Stimulated activated CD8-positive, alpha-beta memory T cell treated with anti-CD3 and anti-CD28 coated beads, Interleukin-7, amount 100 ng/mL, for 4 hours (primary cell): ENCODE measurements at places on chromosomes 2 and 18.

GRCh38 chr2:210577263-210578071 is 21.1 kb downstream of the CPS1 start:
- no peak for DNase-seq

DNA sequence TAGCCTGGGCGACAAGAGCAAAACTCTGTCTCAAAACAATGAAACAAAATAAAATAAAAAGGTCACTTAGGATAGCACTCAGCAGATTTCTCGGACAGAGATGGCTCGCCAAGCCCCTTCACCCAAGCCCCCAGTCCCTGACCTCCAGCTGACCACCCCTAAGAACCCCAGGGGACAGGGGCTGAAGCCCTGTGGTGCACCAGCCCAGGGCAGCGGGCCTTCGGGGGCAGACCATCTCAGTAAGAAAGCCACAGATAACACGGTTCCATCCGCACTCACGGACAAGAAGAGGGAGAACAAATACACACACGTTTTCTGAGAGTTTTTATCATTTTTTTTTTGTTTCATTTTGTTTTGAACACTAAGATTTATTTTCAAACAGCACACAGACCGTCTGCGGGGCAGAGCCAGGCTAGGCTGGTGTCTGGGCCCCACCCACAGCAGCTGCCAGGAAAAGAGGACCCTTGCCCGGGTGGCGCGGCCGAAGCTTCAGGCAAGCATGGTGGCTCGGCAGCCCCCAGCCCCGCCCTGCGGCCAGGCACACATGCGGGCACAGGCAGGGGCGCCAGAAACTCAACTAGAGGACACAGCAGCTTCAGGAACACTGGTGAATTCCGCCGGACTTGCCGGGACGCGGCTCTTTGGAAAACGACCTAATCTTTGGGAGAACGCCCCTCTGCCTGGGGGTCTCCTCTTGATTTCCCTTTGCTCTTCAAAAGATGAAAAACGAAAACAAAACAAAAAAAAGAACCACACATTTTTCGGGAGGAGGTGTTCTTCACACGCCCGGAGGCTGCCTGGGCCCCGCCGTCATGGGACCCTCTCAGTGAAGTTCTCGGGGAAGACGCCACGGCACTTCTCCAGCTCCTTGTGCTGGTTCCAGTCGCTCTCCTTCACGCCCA is 59.0 kb downstream of the BIN1 start:
- no peak for DNase-seq

DNA sequence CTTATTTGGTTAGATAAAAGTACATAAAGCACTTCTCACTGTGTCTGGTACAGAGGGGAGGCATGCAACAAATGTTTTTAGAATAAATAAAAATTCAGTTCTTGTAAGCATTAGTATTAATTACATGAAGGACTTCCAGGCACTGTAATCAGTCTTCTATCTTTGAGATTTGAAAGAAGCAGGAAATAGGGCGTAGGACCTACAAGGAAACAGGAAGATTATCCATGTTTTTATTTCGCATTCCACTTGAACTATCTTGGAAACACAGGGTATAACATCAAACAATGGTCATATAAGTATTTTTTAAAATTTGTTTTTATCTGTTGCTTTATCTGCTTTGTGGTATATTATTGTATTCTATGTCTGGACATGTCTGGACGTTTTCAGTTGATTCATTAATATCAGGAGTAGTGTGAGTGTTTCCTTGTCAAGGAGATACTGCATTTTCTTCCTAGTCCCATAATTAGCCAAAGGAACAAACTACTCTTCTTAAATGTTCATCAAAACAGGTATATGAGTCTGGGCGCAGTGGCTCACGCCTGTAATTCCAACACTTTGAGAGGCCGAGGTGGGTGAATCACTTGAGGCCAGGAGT is 32.5 kb downstream of the BMPR2 start:
- DNase-seq = no peak

GRCh38 chr2:160613466-160614153 is 120.0 kb upstream of the RBMS1 start:
- no peak for DNase-seq

GRCh38 chr2:121086450-121086849 is 198.6 kb downstream of the TFCP2L1 start:
- no peak for DNase-seq

DNA sequence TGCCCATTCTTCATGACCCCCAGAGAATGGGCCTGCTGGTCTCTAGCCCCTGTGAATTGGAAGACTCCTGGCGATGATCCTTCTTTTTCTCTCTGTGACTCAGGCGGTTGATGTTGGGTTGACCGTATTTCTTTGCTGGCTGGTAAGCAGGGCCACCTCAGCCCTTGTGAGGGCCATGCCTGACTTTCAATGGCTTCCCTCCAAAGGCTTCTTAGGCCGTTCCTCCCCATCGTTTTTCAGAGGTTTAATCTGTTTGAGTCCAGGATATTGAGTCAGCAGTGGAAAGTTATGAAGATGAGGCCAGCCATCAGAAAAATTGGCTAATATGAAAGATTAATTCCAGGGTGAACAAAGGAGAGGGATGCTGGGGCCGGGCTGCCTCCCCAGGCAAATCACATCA is 13.6 kb downstream of the HPCAL1 start:
- no peak for DNase-seq

GRCh38 chr2:237557633-237558015 is 8.8 kb upstream of the PRLH start:
- DNase-seq = no peak

DNA sequence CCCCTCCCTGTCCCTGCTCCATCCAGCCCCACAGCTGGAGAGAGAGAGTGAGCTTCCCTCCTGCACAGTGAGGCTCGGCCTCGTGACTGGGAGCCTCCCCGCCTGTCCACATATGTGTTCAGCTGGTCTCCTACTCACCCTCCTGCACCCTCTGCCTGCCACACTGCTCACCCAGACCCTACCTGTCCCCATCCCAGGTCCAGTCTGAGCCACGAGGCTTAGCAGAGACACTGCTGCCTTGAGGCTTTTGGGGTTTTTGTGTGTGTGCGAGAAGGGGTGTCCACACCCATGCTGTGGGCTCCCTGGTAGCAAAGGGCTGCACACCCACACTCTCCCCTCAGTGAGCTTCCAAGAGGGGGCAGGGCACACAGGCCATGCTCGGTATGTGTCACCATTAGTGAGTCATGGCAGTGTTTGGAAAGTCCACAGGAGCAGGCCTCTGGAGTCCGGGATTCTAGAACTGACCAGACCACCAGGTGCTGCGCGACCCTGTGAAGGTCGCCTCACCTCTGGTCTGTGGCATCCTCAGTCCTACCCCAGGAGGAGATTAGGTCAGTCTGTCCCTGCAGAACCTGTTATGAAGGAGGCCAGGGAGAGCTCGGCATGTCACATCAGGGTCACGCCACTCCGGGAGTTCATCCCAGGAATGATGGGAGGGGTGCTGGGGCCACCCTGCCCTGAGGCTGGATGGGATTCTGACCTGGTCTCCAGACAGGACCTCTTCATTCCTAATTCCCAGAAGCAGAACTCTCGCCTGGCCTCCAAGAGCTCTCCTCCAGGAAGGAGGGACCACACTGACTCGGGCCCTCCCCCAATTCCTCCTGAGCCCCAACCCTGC is 39.9 kb upstream of the SMAD7 start:
- DNase-seq = no peak

GRCh38 chr2:232476045-232476444 is 11.6 kb downstream of the ECEL1 start:
- no peak for DNase-seq

- no peak for DNase-seq
These were observed 396.7 kb upstream of the RGPD4 start for GRCh38 chr2:107430006-107430405.

GRCh38 chr2:239359196-239359912 is 41.5 kb downstream of the HDAC4 start:
- DNase-seq = no peak

DNA sequence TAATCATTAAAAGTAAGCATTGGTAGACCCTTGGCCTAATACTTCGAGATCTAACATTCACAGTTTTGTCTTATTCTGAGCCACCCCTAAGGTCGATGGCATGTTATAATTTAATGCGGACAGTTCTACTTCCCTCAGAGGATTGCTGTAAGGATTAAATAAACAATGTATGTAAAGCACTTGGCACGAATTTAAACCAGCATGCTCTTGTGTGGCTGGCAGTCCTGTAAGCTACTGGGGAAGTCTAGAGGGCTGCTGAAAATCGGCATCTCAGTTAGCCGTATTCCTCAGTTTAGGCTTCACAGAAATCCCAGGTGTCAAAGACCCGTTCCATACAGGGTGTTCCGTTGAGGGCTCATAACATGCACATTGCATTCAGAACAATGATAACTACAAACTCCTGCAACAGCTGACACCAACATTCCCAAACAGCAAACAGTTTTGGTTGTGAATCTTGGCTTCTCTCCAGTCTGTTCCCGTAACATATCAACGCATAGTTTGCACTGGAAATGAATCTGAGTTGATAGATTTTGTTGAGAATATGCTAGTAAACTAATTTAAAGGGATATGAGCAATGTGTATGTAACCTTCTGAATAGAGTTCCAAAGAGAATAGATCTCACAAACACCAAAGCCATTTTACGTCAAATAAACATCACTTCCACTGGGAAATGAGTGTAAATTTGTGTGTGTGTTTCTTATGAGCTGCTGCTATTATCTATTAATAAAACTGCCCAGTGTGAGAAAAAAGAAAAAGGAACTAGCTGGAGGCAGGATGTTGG is 52.2 kb upstream of the ACKR3 start:
- DNase-seq = no peak

DNA sequence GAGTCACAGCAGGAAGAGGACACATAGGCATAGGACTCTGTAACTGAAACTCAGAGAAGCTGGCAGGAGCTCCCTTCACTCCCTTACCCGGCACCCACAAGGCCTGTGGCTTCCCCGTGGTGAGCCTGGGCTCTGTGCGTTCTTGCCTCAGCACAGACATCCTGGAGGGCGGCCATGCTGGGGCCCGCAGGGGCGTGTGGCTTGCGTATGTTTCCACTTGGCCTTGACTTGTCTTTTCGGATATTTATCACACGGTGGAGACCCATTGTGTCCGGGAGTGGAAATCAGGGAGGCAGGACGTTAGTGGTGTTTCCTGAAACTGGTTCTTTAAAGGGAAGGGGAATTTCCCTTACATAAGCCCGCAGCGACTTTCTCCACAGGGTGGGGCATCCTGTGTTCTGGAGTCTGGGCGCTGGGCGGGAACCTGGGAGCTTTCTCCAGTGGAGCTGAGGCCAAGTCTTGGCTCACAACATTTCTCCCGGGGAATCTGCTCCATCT is 49.9 kb upstream of the EML6 start:
- DNase-seq = no peak

GRCh38 chr2:138615257-138615656 is 113.7 kb downstream of the SPOPL start:
- DNase-seq = no peak

GRCh38 chr2:176205126-176205525 is 16.7 kb downstream of the HOXD1 start:
- no peak for DNase-seq

DNA sequence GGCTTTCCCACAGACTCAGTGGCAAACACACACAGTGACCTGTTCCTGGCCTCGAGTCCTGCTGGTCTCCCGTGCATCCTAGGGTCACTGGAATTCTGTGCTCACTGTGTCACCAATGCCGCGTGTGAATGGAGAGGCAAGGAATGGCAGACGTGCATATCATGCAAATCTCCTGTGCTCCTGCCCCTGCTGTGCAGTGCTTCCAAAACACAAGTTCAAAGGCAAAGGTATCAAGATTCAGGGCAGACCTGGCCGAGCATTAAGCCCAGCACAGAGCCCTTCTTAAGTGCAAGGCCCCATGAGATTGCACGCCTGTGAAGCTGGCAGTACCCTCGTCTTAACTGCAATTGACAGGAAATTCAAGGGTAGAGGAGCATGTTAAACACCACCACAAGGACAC is 129.1 kb downstream of the NDUFA10 start:
- DNase-seq = no peak

DNA sequence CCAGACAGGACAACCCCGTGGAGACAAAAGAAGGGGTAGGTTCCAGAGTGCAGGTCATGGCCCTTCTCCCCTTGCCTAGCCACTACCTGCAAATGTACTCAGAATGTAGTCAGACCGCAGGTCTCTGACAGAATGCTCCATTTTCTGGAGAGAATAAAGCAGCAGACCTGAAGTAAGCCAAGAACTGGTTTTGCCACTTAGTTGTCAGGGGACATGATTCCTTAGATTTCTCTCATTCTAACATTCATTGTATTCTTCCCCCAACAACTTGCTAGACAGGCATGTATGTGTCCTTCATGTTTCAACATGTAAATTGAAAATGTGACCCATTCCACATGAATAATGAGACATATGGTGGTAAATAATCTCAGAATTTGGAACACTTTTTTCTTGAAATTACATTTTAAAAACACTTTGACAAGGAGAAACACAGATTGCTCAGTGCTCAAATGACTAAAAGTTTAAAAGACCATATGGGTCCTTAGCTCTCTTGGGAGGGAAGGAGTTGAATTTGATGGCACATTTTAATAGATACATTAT is 142.4 kb downstream of the CCBE1 start:
- DNase-seq = no peak

- no peak for DNase-seq
These were observed 143.9 kb downstream of the MYT1L start for GRCh38 chr2:2187196-2187595.

DNA sequence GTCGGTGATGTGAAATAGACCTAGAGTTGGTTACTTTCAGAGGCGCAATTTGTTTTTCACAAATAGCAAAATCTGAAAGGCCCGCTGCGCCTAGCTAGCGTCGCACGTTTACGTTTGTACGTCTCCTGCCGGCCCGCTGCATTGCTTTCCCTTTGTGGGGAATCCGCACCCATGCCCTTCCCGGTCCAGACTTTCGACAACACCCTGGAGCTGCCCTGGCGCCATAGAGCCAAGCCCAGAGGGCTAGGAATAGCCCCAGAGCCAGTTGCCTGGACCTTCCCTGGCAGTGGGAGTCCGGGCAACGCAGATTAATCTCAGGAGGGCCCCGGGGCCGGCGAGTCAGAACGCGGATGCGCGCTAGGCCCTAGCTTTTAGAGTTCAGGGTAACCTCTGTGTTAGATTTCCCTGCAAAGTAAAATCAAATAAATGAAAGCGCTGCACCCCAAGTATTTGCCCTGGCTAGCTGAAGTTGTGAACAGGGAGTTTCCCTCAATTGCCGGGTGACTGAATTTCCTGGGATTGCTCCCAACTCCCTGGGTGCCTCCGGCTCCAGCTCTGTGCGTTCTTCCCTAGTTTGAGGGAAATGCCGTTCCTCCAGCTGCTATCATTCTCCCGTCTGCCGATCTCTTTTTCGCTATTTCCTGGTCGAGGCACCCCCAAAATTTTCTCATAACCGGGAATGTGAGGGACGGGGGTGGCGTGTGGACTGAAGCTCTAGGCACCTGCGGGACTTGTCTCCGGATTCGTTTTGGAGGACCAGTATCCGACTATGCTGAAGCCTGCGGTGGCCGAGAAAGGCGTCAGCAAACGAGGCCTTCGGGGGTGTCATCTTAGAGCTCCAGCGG is 1.2 kb upstream of the EN1 start:
- DNase-seq = no peak

DNA sequence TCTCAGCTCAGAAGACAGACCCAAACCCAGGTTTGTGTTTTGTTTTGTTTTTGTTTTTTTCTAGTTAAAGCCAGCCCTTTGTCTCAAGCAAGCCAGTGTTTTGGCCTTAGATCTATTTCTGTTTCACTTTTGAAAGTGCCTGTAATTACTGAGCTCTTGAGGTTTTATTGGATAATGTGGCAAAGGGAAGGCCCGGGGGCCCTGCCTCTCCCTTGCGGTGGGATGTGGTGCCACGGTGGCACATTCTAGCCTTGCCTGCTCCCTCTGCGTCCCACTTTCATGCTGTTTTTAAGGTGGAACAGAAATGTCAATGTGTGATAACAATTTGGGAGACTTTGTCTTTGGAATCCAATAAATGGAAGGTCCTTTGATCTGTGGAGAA is 2.5 kb downstream of the HPCAL1 start:
- no peak for DNase-seq

- no peak for DNase-seq
These were observed 29.9 kb downstream of the ANO7 start for GRCh38 chr2:241218131-241219029.
